ENCODE measurements at places on chromosomes 5 and 9.

DNA sequence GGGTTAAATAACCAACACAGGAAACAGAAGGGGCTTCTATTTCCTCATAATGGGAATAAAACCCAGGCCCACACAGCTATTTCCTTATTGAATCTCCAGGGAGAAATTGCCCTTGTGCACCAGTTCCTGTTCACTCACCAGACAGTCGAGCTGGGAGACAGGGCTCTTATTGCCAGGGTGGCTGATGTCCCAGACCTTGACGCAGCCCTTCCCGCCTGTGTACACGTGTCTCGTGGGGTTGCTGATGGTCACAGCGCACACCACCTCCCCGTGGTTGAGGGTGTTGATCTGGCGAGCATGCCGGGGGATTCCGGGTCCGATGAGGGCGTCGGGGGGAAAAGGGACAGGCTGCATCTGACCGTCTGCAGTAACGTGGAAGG lies 96.5 kb downstream of the TLE1 start:
- H3K27ac ChIP-seq: peak overlapping the region; percentile 85
- H3K27me3 ChIP-seq: no peaks in the 10 kb centered on the region
- H3K4me1 ChIP-seq: peaks cover 33% of the 10 kb centered on the region
- no peaks in the 10 kb centered on the region for H3K36me3 ChIP-seq
- DNase-seq: peak; percentile 60

DNA sequence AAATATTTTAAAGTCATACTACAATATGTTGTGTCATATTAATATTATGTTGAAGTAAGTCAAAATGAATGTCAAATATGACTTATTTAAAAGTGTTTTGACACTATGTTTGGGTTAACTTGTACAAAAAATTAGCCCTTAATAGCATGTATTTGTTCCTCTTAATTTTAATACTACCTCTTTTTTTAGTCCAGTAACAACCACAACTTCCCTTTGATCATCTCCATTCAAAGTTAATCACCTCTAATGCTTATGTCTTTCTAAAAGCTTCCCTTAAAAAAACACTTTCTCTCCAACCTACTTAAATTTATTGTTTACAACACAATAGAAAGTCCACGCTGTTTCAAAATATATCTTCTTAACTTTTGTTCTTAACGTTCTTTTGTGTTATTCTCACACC lies 9.6 kb downstream of the SLCO4C1 start:
- H3K4me3 ChIP-seq: no peak overlapping the region
- no peaks in the 10 kb centered on the region for H3K4me1 ChIP-seq
- no peaks in the 10 kb centered on the region for H3K27me3 ChIP-seq
- H3K27ac ChIP-seq: no peak overlapping the region

GRCh38 chr9:26125693-26126092 lies 447.4 kb upstream of the TUSC1 start:
- DNase-seq: no peak
- H3K36me3 ChIP-seq: no peaks in the 10 kb centered on the region
- no peaks in the 10 kb centered on the region for H3K4me1 ChIP-seq
- no peak overlapping the region for H3K4me3 ChIP-seq
- H3K27me3 ChIP-seq: no peaks in the 10 kb centered on the region

DNA sequence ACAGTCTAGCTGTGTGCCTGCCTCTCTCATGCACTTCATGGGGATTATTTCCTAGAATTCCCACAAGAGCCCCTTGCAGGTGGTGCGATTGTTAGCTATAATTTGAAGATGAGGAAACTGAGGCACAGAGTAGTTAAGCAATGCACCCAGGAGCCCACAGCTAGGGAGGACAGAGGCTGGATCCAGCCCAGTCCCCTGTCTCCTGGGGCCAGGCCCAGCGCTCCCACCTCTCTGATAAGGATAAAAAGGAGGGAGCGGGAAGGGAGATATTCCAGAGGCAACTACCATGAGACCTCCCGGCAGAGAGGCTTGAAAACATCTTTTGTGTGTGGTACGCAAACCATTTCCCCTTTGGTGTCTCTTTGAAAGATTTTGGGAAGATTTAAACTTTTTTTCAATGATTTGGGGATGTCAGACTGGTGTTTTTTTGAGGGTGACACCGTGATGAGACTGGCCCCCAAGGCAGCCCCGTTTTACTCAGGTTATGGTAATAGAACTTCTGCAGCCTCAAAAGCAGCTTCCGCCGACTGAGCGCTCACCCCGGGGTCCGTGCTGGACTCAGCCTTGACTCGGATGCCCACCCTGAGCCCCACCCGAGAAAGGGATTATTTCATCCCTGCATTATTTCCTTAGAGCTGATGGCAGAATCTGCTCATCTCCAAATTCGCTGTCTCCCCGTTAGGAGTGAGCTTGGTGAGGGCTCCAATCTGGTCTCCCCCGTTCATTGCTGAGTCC lies 144.7 kb upstream of the IER5L start:
- H3K36me3 ChIP-seq: no peaks in the 10 kb centered on the region
- no peak overlapping the region for H3K4me3 ChIP-seq
- H3K4me1 ChIP-seq: peaks cover 42% of the 10 kb centered on the region
- H3K27me3 ChIP-seq: no peaks in the 10 kb centered on the region
- DNase-seq: no peak

DNA sequence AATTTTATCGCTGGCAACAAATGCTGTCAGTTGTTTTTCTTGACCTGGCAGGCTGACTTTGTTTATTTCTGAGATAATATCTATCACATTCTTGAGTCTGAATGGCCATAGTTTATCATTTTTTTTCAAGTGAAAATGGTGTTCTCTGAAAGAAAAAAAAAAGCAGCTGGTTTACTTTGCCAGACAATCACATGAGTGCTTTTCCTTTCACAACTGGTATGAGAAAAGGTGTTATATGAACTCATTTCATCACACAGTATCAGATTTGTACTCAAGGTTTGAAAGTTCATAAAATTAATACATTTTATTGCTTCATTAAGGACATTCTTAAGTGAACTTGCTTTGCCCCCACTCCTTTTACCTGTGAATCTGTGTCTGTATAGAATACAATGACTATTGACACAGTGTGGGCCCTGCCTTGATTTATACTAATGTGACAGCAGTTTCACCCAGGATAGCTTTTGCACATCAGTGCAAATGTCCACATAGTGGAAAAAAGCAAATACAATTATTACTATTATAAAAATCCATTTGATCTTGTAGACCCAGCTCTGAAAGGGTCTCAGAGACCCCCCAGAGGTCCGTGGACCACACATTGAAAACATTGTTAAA lies 33.1 kb upstream of the PRLR start:
- no peak for DNase-seq
- no peaks in the 10 kb centered on the region for H3K27me3 ChIP-seq
- H3K4me1 ChIP-seq: no peaks in the 10 kb centered on the region
- no peak overlapping the region for H3K4me3 ChIP-seq

DNA sequence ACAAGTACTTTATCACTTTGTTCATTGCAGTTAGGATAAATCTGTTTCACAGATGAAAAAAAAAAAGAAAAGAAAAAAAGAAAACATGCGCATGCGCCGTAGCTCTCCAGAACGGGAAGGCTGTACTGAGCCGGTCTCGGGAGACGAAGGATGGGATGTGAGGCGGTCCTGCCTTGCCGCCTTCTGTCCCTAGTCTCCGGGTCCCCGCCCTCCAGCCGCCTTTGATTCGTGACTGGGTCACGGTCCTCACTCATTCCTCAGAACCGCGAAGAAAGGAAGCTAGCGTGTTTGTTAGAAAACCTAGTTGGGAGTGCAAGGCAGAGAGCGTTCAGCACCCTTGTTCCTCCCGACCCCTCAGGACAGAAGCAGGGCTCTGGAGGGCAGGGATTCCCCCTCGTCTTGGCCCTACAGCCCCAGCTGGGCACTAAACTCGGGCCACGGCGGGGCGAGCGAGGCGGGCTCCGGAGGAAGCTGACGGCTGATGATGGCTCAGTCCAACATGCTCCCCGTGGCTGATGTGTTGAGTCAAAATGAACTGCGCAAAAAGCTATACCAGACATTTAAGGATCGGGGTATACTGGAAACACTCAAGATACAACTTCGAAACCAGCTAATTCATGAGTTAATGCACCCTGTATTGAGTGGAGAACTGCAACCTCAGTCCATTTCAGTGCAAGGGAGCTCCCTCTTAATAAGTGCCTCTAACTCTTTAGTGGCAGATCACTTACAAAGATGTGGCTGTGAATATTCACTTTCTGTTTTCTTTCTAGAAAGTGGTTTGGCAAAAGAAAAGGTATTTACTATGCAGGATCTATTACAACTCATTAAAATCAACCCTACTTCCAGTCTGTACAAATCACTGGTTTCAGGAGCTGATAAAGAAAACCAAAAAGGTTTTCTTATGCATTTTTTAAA lies 40.0 kb downstream of the CPLANE1 start:
- no peak for DNase-seq
- peak overlapping the region; percentile 20 for H3K27ac ChIP-seq
- H3K4me1 ChIP-seq: no peaks in the 10 kb centered on the region
- peak overlapping the region; percentile 64 for H3K4me3 ChIP-seq
- peaks cover 17% of the 10 kb centered on the region for H3K36me3 ChIP-seq
- H3K27me3 ChIP-seq: no peaks in the 10 kb centered on the region

- H3K4me1 ChIP-seq: peaks cover 32% of the 10 kb centered on the region
- H3K27ac ChIP-seq: no peak overlapping the region
- no peak overlapping the region for H3K4me3 ChIP-seq
- H3K36me3 ChIP-seq: no peaks in the 10 kb centered on the region
- DNase-seq: no peak
Observed at GRCh38 chr9:133529457-133529856, 4.7 kb upstream of the MYMK start.

DNA sequence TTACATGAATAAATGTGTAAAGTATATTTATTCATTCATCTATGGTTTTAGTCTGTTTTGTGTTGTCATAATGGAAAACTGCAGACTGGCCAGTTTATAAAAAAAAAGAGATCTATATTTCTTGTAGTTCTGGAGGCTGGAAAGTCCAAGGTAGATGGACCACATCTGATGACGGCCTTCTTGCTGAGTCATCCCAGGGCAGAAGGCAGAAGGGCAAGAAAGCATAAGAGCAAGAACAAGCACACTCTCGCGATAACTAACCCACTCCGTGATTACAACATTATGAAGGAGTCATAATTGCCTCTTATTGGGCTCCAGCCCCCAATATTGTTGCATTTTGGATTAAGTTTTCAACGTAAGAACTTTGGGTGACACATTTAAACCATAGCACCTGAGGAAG lies 180.4 kb upstream of the DAB2 start:
- no peak for DNase-seq
- H3K27ac ChIP-seq: no peak overlapping the region
- no peaks in the 10 kb centered on the region for H3K27me3 ChIP-seq

DNA sequence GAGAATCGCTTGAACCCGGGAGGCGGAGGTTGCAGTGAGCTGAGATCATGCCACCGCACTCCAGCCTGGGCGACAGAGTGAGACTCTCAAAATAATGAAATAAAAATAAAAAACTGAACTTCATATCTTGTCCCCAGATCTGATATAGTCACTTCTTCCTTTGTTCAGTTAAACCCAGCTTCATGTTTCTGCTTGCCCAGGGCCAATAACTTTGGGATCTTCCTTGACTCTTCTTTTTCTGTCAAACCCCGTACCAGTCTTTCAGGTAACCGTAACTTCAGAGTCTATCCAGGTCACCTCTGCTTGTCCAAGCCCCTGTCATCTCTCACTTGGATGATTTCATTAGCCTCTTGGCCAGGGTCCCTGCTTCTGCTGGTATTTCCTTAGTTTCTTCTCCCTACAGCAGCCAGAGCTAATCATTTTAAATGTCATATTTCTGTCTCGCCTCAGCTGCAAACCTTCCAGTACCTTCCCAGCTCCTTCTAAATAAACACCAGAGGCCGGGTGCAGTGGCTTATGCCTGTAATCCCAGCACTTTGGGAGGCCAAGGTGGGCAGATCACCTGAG lies 19.7 kb upstream of the ABL1 start:
- no peaks in the 10 kb centered on the region for H3K4me1 ChIP-seq
- no peaks in the 10 kb centered on the region for H3K27me3 ChIP-seq
- no peak overlapping the region for H3K4me3 ChIP-seq
- no peak for DNase-seq

DNA sequence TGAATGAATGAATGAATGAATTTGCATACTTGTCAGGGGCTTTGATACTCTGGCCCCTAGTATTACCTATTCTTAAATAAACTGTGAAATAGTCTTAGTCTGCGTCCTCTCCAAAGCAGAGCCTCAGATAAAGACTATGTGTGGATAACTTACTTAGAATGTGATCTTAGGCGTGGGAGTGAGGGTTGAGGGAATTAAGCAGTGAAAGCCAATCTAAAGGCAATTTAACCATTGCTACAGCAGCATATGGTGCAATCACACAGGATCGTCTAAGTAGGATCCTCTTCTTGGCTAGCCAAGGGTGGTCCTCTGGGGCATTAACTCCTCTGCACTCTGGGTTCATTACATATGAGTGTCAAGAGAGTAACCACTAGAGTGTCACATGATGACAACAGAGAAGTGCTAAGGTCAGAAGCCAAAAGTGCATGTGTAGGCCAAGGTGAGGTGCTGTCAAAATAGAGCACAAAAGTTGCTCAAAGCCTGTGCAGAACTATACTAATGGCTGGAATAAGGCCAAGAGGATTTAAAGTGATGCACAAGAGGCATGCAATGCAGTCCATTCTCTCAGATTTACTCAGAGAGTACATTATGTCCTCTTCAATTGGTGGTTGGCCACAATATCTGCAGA lies 274.4 kb upstream of the SEMA6A start:
- no peak overlapping the region for H3K27ac ChIP-seq
- H3K27me3 ChIP-seq: no peaks in the 10 kb centered on the region
- H3K36me3 ChIP-seq: no peaks in the 10 kb centered on the region
- DNase-seq: no peak
- H3K4me1 ChIP-seq: no peaks in the 10 kb centered on the region

GRCh38 chr5:106862450-106863193 lies 808.1 kb downstream of the EFNA5 start:
- peaks cover 10% of the 10 kb centered on the region for H3K4me1 ChIP-seq
- H3K27me3 ChIP-seq: no peaks in the 10 kb centered on the region
- no peaks in the 10 kb centered on the region for H3K36me3 ChIP-seq
- no peak overlapping the region for H3K27ac ChIP-seq
- no peak for DNase-seq

- no peaks in the 10 kb centered on the region for H3K27me3 ChIP-seq
- DNase-seq: no peak
- H3K4me1 ChIP-seq: no peaks in the 10 kb centered on the region
- no peak overlapping the region for H3K4me3 ChIP-seq
- H3K36me3 ChIP-seq: no peaks in the 10 kb centered on the region
Observed at GRCh38 chr9:106615118-106615889, 247.7 kb upstream of the ZNF462 start.

DNA sequence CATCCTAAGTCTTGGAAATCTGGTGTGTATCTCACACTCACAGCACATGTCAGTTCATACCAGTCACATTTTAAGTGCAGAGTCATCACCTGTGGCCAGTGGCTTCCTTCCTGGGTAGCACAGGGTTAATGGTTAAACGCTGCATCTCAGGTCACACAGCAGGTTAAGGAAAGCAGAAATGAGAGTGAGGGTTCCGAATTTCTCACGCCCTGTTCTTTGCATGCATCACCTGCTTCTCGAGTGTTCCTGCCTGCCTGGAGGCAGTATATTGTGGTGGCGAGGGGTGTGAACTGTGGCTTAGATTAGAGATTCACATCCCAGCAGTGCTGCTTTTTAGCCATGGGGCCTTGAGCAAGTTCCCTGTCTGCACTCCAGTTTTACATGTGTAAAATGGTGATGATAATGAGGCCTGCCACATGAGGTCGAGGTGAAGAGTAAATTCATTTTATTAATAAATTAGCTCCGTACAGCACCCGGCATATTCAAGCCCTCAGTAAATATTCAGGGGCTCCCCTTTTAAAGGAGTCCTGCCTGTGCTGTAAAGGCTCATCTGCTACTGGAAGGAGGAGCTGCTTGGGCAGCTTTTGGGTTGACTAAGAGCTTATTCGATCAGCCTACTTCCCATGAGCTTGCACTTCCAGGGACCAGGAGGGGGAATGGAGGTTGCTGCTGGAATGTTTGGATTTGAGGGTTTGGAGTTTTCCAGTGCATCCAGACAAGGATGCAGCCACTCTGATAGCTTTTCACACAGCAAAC lies 61.1 kb upstream of the SAP30L start:
- H3K27me3 ChIP-seq: no peaks in the 10 kb centered on the region
- peaks cover 5% of the 10 kb centered on the region for H3K36me3 ChIP-seq
- H3K27ac ChIP-seq: no peak overlapping the region
- H3K4me1 ChIP-seq: no peaks in the 10 kb centered on the region
